SK-N-DZ (cell line): ENCODE measurements at places on chromosomes 7 and 10.

GRCh38 chr10:61897671-61898434 is 3.6 kb upstream of the ARID5B start:
- no peak for DNase-seq

GRCh38 chr7:2204446-2204845 is 28.3 kb downstream of the MAD1L1 start:
- no peak for DNase-seq

GRCh38 chr10:26169466-26169865 is 47.1 kb upstream of the GAD2 start:
- DNase-seq: no peak

DNA sequence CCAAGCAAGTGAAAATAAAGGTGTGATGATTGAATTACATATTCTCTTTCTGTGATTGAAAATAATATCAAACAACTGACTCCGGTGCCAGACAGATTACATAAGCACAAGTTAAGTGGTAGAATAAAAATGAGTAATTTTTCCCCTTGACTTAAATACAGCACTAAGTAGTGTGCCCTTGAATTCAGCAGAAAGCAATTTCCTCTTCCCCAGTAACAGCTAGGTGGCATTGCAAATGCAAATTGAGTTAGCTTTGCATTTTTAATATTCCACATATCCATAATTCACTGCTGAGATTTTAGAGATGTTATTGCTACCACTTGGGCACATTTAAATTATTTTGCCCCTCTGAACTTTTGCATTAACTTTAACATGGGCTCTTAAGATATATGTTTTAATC is 89.8 kb upstream of the NPVF start:
- DNase-seq: no peak

GRCh38 chr7:79176859-79177477 is 276.5 kb downstream of the MAGI2 start:
- DNase-seq: peak; percentile 54

GRCh38 chr10:12628964-12629766 is 279.8 kb downstream of the CAMK1D start:
- DNase-seq: no peak

- DNase-seq: no peak
Measured at GRCh38 chr10:103111031-103111917, 81.8 kb downstream of the NT5C2 start.

DNA sequence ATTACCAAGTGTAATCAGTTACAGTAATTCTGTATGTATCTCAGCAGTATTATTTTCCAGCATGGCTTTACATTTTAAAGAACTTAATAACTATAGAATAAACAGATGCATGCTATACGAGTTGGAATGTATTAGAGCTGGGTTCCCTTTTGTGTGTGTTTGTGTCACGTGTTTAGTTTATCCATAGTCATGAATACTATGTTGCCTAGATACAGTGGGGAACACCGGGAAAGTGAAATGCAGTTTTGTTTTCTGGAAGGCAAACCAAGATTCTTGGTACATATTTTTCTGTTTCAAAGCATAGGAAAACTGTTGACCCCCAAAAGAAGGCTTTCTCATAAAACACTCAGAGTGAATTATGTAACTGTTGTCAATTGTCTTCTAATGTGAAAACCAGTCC is 119.0 kb downstream of the FANK1 start:
- no peak for DNase-seq

DNA sequence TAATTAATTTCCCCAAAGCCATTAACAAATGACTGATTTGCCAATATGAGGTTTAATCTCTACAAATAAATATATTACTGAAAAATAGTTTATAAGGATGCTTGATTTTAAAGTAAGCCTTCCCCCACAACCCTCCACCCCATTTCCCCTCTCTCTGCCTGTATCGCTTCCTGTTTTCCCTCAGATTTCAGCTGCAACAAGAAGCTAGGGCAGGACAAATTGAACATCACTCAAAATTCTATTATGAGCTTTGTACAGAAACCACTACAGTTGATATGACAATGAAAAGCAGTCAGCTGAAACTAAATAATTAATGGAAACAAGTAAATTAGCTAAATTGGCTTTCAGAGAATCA is 109.0 kb upstream of the SP4 start:
- no peak for DNase-seq
